Astrocyte (in vitro differentiated cells and primary cell): ENCODE measurements at places on chromosomes 13 and 19.

DNA sequence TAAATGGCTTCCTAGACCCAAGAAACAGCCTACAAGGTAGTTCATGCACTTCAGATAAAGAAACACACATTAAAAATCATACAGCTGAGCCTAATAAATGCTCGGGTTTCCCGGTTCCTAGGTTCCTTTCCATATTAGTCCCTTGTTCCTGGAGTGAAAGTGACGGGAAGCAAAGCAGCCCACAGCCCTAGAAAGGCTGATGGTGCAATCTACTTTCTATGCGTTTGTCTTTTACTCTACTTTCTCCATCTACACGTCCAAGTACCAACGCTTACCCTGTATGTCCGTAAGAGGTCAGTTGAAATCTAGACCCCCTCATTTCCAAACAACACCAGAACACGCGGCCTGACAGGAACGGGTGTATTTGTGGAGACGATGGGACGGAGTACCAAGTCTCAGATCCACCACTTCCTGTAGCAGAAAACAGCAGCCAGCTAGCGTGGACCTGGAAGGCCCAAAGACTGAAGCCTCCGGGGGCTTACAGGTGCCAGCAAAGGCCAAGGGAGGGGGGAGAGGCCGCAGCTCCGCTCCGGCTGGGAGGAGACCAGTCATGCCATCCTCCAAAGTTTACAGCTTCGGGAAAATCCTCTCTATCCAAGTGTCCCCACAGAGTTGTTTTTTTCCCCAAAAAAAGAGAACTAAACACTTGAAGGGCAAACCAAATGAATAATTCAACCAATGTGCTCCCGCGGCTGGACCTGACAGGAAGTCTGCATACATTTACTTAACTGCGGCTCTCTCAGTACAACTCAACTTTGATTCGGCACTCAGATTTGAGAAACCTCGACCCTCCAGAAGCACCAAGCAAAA is 34.1 kb downstream of the STK24 start:
- DNase-seq, result no peak
- H3K36me3 ChIP-seq, result no peaks in the 10 kb centered on the region
- no peak overlapping the region for H3K4me3 ChIP-seq
- H3K27me3 ChIP-seq, result no peaks in the 10 kb centered on the region
- peaks cover 10% of the 10 kb centered on the region for H3K4me1 ChIP-seq
- no peak overlapping the region for H3K27ac ChIP-seq

DNA sequence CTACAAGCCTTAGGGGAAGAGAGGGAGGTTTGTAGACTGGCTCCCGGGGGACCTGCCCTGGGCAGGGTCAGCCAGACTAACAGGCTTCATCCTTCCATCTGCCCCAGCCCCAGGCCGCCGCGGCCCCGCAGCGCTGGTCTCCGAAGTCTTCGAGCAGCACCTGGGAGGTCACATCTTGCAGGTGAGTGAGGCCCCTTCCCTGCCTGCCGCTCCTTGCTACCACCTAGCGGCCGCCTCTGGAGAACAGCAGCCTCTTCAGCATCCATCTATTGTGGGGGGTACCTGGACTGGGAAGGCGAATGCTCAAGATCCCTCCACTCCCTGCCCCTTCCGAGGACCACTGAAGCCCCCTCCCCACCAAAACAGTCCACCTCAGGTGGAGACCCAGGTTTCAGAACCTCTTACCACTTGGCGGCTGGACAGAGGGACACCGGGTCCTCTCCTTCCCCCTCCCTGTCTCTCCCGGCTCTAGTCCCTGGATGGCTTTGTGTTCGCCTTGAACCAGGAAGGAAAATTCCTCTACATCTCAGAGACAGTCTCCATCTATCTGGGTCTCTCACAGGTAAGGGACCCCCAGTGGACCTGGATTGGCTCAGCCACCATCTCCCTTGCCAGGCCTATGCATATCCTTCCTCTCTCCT is 12.7 kb downstream of the NPAS1 start:
- H3K4me3 ChIP-seq, result no peak overlapping the region
- DNase-seq, result no peak
- H3K36me3 ChIP-seq, result no peaks in the 10 kb centered on the region
- H3K4me1 ChIP-seq, result peaks cover 12% of the 10 kb centered on the region
- no peak overlapping the region for H3K27ac ChIP-seq

- no peaks in the 10 kb centered on the region for H3K27me3 ChIP-seq
- no peak for DNase-seq
- H3K4me3 ChIP-seq, result no peak overlapping the region
- H3K4me1 ChIP-seq, result no peaks in the 10 kb centered on the region
- H3K36me3 ChIP-seq, result no peaks in the 10 kb centered on the region
- H3K27ac ChIP-seq, result no peak overlapping the region
These were observed 154.8 kb downstream of the COG6 start for GRCh38 chr13:39810091-39810877.

DNA sequence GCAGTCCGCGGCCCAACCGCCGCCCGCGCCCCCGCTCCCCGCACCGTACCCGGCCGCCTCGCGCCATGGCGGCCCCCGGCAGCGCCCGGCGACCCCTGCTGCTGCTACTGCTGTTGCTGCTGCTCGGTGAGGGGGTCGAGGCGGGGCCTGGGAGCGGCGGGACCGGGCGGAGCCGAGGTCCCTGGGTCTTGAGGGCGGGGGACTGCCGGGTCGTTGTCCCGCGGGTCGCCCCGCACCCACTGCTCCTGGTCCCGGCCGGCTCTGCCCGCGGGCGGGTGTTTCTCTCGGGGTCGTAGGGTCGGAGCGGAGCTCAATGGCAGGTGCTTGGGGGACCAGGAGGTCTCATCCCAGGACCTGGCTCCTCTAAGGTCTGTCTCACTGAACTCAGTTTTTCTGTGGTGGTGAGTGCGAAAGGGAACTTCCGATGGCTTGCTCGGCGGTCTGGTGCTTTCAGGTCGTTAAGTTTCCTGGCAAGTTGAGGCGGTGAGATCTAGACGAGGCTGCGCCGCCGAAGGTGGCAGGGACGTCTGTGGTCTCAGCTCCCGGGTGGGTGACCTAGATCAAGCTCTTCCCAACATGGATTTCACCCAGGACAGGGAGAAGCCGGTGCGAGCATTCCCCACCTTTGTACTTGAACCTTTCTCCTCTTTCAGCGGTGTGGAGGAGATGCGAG is 467 bp downstream of the LAMP1 start:
- H3K4me1 ChIP-seq, result peaks cover 11% of the 10 kb centered on the region
- DNase-seq, result no peak
- no peaks in the 10 kb centered on the region for H3K27me3 ChIP-seq

GRCh38 chr13:45353895-45354294 is 12.9 kb upstream of the TPT1 start:
- peaks cover 15% of the 10 kb centered on the region for H3K36me3 ChIP-seq
- H3K27ac ChIP-seq, result no peak overlapping the region
- no peak for DNase-seq
- H3K27me3 ChIP-seq, result no peaks in the 10 kb centered on the region
- no peak overlapping the region for H3K4me3 ChIP-seq

- peaks cover 3% of the 10 kb centered on the region for H3K36me3 ChIP-seq
- DNase-seq, result no peak
- H3K27me3 ChIP-seq, result no peaks in the 10 kb centered on the region
- H3K4me3 ChIP-seq, result no peak overlapping the region
- peaks cover 13% of the 10 kb centered on the region for H3K4me1 ChIP-seq
These were observed 1.8 kb upstream of the STARD13 start for GRCh38 chr13:33287142-33287882.

GRCh38 chr13:28056426-28056825 is 44.0 kb downstream of the FLT3 start:
- DNase-seq, result no peak
- no peaks in the 10 kb centered on the region for H3K4me1 ChIP-seq
- no peak overlapping the region for H3K27ac ChIP-seq

DNA sequence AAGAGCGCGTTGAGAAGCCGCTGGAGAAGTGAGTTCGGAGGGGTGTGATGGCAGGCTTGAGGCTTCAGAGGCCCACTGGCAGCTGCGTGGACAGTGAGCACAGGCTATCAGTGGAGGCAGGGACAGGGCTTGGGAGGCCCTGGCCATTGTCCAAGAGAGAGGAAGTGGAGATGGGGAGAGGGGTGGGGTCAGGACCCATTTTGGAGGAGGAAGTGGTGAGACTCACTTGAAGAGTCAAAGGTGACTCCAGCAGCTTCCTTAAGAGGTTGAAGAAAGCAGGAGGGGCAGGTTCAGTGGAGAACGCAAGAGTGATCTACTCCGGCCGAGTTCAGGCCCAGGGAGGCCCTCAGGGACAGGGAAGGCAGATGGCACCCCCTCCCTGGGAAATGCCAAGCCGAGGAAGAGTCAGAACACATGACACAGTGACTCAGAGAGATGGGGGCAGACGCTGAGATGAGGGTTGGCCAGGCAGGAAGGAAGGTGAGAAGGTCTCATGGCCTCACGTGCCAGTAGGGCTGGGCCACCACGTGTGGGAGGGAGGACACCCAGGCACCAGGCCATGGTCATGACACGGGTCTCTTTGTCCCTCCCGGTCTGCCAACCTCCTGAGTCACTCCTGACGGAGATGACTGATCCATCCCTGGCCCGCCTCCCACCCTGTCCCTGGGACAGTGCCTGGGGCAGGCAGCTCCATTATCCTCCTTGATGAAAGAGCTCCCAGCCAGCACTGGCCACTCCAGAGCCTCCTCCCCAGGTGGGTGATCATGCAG is 10.1 kb upstream of the CD22 start:
- no peaks in the 10 kb centered on the region for H3K36me3 ChIP-seq
- H3K27ac ChIP-seq, result peak overlapping the region; percentile 19
- H3K27me3 ChIP-seq, result no peaks in the 10 kb centered on the region
- DNase-seq, result peak; percentile 15
- no peak overlapping the region for H3K4me3 ChIP-seq

GRCh38 chr13:67880916-67881315 is 650.8 kb upstream of the PCDH9 start:
- no peaks in the 10 kb centered on the region for H3K27me3 ChIP-seq
- peak overlapping the region; percentile 14 for H3K27ac ChIP-seq
- DNase-seq, result peak; percentile 59
- H3K4me1 ChIP-seq, result peaks cover 3% of the 10 kb centered on the region

DNA sequence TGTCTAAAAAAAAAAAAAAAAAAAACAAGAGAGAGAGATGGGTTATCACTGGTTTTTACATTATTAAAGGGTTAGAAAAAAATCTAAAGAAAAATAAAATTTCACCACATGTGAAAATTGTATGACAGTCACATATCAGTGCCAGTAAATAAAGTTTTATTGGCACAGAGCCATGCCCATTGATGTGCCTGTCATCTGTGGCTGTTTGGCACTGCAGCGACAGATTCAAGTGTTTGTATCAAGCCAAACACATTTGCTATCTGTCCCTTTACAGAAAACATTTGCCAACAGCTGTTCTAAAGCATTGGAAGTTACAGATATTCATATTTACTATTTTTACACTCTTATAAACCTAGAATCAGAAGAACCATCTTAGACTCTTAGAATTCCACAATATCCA is 16.3 kb downstream of the FCHO1 start:
- no peak for DNase-seq
- no peak overlapping the region for H3K27ac ChIP-seq
- no peak overlapping the region for H3K4me3 ChIP-seq
- peaks cover 3% of the 10 kb centered on the region for H3K4me1 ChIP-seq
- no peaks in the 10 kb centered on the region for H3K36me3 ChIP-seq
- H3K27me3 ChIP-seq, result no peaks in the 10 kb centered on the region

DNA sequence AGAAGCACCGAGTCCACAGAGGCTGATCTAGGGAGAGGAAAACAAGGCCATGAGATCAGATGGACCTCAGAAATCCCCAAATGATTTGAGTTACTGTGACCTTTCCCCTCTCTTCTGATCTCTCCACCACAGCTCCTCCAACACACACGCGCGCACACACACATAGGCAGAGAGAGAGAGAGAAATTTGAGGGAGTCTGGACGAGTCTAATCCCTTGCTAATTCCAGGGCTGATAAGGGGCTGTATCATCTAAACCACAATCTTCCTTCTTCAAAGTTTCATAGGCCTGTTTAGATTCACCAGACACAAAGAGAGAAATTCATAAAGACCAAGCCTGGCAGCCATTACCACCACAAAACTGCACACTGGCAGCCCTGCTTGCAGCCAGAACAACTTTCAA is 8.6 kb downstream of the ZFP82 start:
- H3K4me1 ChIP-seq, result no peaks in the 10 kb centered on the region
- no peak overlapping the region for H3K27ac ChIP-seq
- DNase-seq, result peak; percentile 73
- H3K4me3 ChIP-seq, result no peak overlapping the region
- no peaks in the 10 kb centered on the region for H3K27me3 ChIP-seq

DNA sequence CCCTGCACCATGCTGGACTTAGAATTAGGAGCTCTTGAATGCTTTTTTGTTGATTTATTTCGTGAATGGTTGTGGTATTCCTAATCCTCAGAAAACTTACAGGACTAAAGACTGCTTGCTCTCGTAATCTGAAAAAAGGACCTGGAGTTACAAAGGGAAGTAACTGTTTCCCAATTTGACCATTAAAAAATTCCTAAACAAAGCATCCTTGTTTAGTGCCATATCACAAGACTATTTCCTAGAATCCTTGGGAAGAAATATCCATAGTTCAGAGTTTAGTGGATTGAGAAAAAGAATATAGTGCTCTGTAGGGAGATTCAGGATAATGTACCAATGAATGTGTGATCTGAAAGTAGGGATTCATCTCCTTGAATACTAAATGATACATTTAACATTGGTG is 186.8 kb downstream of the NDFIP2 start:
- no peak overlapping the region for H3K27ac ChIP-seq
- no peaks in the 10 kb centered on the region for H3K36me3 ChIP-seq
- no peaks in the 10 kb centered on the region for H3K4me1 ChIP-seq
- no peak for DNase-seq

- no peaks in the 10 kb centered on the region for H3K36me3 ChIP-seq
- H3K27me3 ChIP-seq, result peaks cover 2% of the 10 kb centered on the region
- no peak for DNase-seq
- no peak overlapping the region for H3K4me3 ChIP-seq
These were observed 63.8 kb upstream of the PABPC3 start for GRCh38 chr13:25032160-25032559.

- H3K27me3 ChIP-seq, result peaks cover 6% of the 10 kb centered on the region
- no peaks in the 10 kb centered on the region for H3K36me3 ChIP-seq
- H3K4me3 ChIP-seq, result no peak overlapping the region
These were observed 25.9 kb downstream of the EFNA2 start for GRCh38 chr19:1311543-1312091.

GRCh38 chr13:111904166-111904565 is 162.8 kb upstream of the SOX1 start:
- H3K27me3 ChIP-seq, result no peaks in the 10 kb centered on the region
- H3K4me1 ChIP-seq, result no peaks in the 10 kb centered on the region
- H3K27ac ChIP-seq, result no peak overlapping the region
- DNase-seq, result no peak

DNA sequence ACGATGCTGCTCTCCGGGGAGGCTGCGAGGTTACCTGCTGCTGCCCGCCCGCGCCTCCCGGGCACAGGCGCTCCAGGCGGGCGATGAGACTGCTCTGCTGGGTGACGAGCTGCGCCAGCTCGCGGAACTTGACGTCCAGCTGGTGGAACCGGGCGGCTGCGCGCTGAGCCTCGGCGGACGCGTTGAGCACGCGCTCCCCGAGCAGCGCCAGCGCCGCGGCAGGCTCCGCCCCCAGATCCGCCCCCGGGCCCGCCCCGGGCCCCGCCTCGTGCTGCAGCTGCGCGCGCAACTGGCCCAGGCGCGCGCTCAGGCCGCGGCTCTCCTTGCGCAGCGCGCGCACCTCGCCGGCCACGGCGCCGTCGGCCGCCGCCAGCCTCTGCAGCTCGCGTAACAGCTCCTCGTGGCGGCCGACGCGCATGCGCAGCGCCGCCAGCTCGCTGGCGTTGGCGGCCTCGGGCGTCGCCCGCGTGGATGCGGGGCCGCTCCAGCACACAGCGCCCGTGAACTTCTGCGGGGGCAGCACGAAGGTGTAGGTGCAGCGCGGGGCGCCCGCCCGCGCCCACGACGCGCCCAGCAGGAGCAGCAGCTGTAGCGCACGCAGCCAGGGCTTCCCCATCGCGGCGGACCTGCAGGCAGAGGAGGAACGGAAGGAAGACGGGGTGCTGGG is 6.4 kb downstream of the ANGPTL6 start:
- no peaks in the 10 kb centered on the region for H3K36me3 ChIP-seq
- no peaks in the 10 kb centered on the region for H3K27me3 ChIP-seq
- H3K4me3 ChIP-seq, result peak overlapping the region; percentile 46
